ENCODE measurements at places on chromosomes 1 and 21.

DNA sequence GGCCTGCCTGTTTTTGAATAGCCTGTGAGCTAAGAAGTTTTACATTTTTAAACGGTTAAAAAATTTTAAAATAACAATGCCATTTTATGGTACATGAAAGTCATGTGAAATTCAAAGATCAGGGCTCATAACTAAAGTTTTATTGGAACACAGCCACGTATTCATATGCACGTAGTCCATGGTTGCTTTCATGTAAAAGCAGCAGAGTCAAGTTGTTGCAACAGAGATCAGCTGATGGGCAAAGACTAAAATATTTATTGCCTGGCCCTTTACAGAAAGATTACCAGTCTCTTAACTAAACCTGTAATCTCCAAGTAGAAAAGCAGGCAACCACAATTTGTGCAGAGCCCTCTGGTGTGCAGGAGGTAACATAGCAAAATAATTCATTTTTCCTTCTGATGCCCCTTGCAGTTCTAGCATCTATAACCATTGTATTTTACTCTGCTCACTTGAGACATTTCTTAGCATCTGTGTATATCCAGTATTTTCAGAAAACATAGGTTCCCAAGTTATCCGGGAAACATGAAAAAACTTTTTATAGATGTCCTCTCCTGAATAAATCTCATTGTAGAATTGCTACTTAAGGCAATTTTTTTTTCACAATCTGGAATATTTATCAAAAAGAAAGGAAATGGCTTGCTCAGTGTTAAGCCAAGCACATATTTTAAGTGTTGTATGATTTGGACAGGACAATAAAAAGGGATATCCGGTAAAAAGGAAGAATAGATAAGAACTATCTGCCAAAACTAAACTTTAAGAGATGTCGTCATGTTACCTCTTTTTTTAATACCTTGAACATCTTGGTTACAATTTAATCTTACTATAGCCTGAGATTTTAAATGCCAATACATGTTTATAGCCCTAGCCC lies 430.8 kb downstream of the PLPP3 start:
- DNase-seq = no peak

DNA sequence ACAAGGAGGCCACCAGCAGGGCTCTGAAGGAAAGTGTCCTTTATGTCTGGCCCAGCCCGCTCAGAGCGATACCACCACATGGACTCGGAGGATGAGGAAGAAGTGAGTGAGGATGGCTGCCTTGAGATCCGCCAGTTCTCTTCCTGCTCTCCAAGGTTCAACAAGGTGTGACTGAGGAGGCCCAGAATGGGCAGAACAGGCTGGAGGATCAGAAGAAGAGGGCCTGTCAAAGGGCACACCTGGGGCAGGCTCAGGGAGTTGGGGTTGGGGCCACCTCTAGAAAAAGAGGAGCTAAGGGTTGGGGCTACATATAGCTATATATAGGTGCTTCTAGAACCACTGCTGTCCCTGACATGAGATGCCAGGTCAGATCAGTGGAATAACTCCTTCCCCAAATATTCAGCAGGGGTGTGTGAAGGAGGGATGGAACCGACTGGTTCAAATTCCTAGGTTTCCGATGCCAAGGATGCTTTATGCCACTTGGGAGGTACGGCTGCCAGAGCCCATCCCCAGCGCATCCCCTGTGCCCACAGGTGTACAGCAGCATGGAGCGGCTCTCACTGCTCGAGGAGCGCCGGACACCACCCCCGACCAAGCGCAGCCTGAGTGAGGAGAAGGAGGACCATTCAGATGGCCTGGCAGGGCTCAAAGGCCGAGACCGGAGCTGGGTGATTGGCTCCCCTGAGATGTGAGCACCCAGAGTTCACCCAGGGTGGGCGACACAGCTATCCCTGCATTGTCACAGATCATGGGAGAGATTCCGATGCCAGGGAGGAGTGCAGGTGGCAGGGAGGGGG lies 102.2 kb downstream of the PIK3R3 start:
- no peak for DNase-seq

DNA sequence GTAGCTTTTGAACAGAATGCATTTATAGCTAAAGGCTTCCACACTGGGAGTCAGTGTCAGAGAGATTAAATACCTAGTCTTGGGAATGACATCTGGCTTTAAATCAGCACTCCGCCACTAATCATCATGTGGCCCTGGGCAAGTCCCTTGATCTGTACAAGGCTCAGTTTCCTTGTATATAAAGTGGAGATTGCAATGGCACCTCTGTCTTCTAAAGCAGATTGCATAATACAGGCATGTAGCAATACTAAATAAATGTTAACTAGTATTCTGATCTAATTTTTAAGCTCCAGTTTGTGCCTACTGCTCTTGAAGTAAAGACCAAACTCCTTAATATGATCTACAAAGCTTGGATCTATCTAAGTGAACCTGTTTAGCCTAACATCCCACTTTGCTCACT lies 249.4 kb downstream of the PLPP3 start:
- no peak for DNase-seq

- no peak for DNase-seq
Observed at GRCh38 chr1:47782414-47783166, 214.6 kb downstream of the TRABD2B start.

GRCh38 chr21:35508139-35508888 lies 459.2 kb upstream of the RUNX1 start:
- DNase-seq = peak; percentile 25

DNA sequence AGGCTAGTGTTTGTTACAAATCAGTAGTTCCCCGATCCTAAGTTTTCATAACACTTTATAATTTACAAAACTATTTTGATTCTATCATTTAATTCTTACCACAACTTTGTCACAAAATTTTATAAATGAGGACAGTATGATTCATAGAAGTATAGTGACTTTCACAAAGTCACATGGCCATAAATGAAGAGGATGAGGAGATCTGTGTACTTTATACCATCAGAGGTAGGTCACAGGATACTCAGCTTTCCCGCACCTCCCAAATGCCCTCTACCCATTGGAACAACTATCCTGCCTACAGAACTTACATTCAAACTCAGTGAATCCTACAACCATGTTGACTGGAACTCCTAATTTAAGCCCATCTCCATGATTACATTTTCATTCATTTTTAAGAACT lies 56.3 kb downstream of the TNFSF4 start:
- no peak for DNase-seq

GRCh38 chr1:248618878-248619277 lies 16.0 kb downstream of the OR2T11 start:
- DNase-seq = no peak

DNA sequence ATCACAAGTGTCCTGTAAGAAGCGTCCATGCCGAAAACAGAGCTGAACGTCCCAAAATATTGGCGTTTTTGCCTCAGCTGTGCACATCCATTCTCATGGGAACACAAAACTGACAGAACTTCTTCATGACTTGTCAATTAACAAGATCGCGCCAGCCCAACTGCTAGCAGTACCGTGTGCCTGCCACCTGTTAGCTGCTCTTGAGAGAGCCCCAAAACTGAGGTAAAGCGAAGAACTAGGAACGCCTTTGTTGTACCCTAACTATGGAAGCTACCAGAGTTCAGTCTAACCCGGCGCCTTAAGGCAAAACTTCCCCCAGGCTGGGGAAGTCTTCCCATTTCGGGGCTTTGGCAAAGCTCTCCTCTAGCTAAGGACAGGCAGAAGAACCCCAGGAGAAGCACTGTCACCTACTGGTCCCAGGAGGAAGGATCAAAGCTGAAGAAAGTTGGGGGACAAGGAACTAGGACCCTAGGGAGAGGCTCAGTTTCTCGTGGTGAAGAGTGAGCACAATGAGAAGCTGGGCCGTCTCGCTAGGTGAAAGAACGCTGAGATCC lies 719 bp downstream of the EYA3 start:
- DNase-seq = no peak

DNA sequence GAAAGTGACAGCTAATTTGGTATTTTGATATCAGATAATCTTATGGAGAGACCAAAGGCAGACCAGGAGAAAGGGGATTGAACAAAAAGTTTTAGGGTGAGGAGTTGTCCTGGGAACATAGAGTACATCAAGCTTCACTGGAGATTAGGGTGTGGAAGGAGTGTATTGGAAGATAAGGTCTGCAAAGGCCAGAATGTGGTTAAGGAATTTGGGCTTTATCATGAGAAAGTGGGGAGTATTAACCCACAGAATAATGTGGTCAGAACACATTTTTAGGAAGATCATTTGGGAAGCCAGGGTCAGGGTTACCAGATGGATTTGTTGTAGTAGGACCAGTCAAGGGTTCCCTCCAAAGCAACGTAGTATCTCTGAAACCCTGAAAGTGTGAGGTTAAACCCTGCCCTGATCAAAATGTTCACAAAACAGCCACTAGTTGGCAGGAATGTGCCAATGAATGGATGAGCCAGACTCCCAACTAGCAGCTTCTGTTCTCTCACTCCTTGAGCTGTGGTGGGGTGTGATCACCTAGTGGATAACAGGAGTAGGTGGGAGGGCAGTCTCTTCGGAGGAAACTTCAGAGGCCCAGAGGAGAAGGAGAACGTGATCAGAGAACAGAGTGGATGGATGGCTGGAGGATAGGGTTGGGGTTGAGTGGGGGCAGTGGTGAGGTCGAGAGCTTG lies 35.8 kb downstream of the SLC2A1 start:
- peak; percentile 76 for DNase-seq

DNA sequence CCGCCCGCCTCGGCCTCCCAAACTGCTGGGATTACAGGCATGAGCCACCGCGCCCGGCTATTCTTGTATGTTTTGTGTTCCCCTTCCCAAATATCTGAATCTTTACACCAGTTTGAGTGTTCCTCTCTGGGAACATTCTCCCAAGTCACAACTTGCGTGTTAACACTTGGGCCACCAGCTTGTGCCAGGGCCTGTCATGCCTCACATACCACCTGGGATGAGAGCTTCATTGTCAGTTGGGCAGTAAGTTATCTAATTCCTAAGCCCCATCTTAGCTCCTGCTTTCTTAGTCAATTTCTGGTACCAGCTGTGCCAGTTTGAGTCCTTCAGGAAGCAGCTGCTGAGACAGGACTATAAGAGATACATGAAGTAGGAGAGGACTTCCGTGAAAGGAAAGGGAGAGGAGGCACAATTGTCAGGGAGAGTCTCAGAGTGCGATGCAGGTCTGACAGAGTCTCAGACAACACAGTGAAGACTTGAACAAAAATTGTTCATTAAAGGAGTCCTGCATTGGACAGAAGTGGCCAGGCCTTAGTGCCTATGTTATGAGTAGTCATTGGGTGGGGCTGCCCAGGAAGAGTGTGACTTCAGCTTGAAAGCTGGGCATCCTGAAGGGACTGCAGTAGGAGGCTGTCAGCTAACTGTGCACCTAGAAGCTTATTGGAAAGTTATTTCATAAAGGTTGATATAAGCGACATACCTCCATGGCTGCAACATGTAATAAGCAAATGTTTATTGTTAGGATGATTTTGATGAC lies 17.3 kb downstream of the ZFYVE9 start:
- no peak for DNase-seq

GRCh38 chr1:13930151-13930550 lies 230.2 kb downstream of the PRDM2 start:
- no peak for DNase-seq

DNA sequence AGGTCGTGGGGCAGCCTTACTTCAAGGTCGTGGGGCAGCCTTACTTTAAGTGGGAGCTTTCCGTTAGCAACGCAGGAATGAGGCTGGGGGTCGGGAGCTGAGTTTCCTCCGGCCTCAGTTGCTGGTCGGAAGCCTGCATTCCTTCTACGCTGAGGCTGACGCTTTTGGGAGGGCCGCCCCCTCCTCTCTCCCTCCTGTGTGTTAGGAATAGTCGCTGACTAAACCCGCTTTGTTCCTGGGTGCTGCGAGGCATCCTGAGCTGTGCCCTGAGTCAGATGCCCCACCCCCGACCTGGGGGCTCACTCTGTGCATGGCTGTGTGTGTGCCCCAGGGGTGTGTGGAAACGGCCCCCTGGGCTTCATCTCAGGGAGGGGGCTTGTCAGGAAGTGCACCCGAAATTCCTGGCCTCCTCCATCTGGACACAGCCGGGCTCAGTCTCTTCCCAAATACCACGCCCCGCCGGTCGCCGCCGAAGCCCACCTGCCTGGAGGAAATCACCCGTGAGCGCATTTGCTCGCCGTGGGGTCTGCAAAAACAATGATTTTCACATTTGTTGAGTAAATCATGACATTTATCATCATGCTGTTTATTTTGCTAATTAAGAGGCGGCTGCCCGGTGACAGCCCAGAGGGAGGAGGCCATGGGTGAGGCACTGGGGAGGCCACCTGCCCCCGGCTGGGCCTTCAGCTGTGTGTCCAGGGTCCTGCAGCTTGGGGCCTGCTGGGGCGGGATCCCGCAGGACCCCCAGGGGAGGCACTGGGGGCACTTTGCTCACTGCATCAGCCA lies 121.4 kb downstream of the PRDM16 start:
- DNase-seq = no peak

- DNase-seq = no peak
Observed at GRCh38 chr1:180152588-180152987, 2.1 kb upstream of the QSOX1 start.

DNA sequence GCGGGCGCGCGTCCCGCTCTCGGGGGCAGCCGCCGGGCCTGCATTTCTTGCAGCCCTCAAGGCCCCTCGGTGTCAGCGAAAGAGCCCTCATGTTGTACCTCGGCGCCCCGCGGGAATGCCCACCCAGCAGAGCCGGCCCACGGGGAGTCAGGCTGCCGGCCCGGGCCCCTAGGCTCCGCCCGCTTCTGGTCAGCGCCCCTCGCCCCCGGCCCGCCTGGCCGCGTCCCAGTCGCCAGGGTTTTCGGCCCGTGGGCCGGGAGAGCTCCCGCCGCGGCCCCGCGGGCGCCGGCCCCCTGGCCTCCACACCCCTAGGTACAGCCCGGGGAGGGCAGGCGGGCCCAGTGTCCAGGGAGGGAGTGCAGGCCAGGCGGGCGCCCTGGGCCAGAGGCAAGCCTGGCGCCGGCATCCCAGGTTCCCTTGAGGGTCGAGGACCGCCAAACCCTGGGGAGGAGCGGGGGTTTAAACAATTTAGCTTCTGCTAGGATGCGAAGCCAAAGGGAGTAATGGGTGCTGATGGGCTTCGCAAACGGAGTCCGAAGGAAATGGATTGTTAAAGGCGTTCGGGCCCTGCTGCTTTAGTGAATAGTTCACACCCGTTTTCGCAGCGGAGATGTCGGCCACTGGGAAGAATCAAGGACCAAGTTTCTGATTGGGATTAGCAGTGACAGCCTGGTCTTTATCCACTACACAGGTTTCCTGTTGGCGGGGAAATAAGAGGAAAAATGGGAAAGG lies 486 bp upstream of the KCNA3 start:
- peak; percentile 16 for DNase-seq

DNA sequence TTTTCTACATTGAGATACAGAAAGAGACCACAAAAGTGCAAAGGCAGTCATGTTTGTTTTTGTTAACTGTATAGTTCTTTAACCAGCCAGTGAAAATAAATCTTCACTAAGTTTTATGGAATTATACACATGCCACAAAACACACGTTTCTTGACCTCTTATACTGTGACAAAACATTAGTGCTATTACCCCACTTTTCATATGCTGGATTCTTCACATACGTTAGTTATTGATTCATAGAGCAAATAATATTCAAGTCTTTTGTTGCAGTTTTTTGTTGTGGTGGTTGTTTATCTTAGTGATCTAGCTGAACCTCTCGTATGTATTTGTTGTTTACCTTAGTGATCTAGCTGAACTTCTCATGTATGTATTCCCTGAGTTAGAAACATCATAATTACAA lies 28.0 kb downstream of the LYPLAL1 start:
- no peak for DNase-seq

GRCh38 chr1:1429671-1430073 lies 5.8 kb upstream of the VWA1 start:
- no peak for DNase-seq

GRCh38 chr1:55213151-55213884 lies 1.8 kb downstream of the USP24 start:
- DNase-seq = no peak

Measured in stimulated activated naive CD8-positive, alpha-beta T cell treated with anti-CD3 and anti-CD28 coated beads, Interleukin-15, amount 100 ng/mL, for 72 hours (primary cell).